Tibial artery (tissue), 4 donors: ENCODE measurements at places on chromosomes 6 and 20.

DNA sequence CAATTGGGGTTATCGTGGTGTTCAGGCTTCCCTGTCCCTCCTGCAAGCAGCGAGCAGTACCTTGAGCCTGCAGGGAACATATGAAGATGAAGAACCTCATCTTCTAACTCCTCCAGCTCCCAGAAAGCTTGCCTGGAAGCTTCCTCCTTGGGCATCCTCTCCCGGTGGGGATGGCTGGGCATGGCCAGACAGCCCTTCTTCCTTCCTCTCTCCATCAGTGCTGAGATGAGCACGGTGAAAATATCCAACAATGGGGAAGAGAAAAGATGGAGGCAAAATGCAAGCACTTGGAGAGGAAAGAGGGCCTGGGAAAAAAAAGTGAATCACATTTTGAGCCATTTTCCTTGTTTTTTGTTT, 107.7 kb upstream of the FOXA2 start:
- H3K27me3 ChIP-seq, result no peaks in the 10 kb centered on the region
- no peaks in the 10 kb centered on the region for H3K36me3 ChIP-seq
- H3K4me3 ChIP-seq, result peak overlapping the region; percentile 5
- H3K4me1 ChIP-seq, result no peaks in the 10 kb centered on the region
- no peak overlapping the region for H3K27ac ChIP-seq
- DNase-seq, result no peak

GRCh38 chr6:1029141-1029540, 282.8 kb upstream of the FOXQ1 start:
- no peak for DNase-seq
- no peak overlapping the region for H3K4me3 ChIP-seq
- no peaks in the 10 kb centered on the region for H3K36me3 ChIP-seq
- no peaks in the 10 kb centered on the region for H3K27me3 ChIP-seq

- H3K4me3 ChIP-seq, result no peak overlapping the region
- no peak for DNase-seq
- no peaks in the 10 kb centered on the region for H3K36me3 ChIP-seq
Measured at GRCh38 chr6:72769459-72770125, 147.7 kb downstream of the KCNQ5 start.

DNA sequence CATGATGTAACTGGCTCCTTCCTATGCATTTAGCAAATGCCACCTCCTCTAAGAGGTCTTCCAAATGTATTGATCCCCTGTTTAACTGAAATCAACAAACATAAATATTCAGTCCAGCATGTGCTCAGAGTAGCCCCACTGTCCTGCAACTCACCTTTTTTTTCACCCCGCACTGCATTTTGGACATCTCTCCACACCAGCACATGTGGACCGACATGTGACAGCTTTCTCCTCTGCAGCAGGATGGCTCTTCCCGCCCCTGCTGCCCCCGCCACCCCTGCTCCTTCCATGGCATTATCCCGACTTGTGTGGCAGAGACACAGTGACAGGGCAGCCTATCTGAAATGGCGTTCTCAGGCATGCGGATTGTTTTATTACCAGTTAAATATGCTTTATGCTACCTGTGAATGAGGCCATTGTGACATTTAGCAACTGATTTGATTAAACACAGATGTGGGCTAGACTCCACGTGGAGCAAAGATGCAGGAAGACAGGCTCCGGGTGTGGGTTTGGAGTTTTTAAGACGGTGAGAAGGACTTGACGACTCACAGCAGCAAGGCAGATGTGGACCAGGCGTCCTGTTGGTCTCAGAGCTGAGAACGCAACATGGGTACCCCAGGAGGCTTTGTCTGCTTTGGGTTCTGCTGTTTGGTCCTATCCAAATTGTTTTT, 161.2 kb downstream of the EYA2 start:
- H3K4me1 ChIP-seq, result no peaks in the 10 kb centered on the region
- no peak overlapping the region for H3K4me3 ChIP-seq
- no peaks in the 10 kb centered on the region for H3K36me3 ChIP-seq
- no peak for DNase-seq
- no peaks in the 10 kb centered on the region for H3K27me3 ChIP-seq

GRCh38 chr6:134000443-134000842, 47.4 kb downstream of the TBPL1 start:
- no peaks in the 10 kb centered on the region for H3K4me1 ChIP-seq
- H3K27me3 ChIP-seq, result no peaks in the 10 kb centered on the region
- DNase-seq, result no peak

- no peak overlapping the region for H3K4me3 ChIP-seq
- peaks cover under 1% of the 10 kb centered on the region for H3K27me3 ChIP-seq
- H3K4me1 ChIP-seq, result no peaks in the 10 kb centered on the region
- H3K36me3 ChIP-seq, result no peaks in the 10 kb centered on the region
- no peak for DNase-seq
Measured at GRCh38 chr20:48445827-48446226, 382.0 kb downstream of the PREX1 start.

- no peaks in the 10 kb centered on the region for H3K36me3 ChIP-seq
- H3K27me3 ChIP-seq, result no peaks in the 10 kb centered on the region
- H3K27ac ChIP-seq, result no peak overlapping the region
Measured at GRCh38 chr6:159609652-159610178, 83.3 kb downstream of the SOD2 start.
